Skin of body (tissue), 3 donors: ENCODE measurements at places on chromosomes 1 and 21. TPM values are rescaled to one million over a fixed set of nuclear protein-coding genes. Genes with fewer than 3 reads are reported as not detected.

GRCh38 chr1:43541141-43541540, 10.5 kb downstream of the PTPRF start:
- no peak for DNase-seq

GRCh38 chr1:182580736-182581135, 8.3 kb downstream of the RNASEL start:
- DNase-seq, result no peak

DNA sequence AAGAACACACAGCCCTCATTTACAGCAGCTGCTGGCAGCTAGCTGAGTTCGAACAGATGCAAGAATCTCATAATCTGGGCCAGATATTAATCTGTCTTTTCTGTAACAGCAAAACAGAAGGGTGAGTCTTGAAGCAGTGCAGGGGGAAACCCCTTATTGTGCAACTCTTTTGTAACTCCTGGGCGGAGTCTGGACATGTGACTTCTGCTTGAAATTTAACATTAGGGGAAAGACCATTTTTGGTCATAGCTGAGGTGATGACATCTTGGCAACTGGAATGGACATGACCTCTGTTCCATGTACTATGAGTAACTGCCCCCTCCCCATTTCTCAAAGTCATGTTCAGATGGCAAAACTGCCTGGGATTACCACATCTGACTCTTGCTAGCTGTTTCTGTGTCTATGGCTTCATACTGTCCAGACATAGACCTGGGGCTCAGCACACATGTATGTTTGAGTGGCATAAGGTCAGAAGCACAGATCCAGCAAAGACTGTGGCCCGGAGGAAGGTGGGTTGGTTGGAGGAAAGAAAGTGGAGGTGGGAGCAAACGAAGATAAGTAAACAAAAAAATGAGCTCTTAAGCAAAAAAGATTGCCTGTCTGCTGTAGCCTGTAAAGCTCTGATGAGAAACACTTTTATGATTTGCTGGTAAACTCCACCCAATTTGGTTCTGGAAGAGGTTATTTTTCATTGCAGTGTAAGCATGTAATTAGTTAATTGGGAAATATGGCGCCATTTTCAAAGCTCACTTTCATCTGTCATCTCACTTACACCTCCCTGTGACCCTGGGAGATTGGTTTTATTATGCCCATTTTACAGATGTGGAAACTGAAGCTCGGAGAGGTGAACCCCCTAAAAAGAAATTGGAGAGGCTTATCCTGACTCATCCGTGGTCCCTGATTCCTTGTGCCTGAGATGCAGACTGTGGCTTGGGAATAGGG, 26.1 kb downstream of the ETS2 start:
- peak; percentile 90 for DNase-seq

GRCh38 chr1:39272027-39272797, 67.7 kb downstream of the MACF1 start:
- DNase-seq, result no peak

DNA sequence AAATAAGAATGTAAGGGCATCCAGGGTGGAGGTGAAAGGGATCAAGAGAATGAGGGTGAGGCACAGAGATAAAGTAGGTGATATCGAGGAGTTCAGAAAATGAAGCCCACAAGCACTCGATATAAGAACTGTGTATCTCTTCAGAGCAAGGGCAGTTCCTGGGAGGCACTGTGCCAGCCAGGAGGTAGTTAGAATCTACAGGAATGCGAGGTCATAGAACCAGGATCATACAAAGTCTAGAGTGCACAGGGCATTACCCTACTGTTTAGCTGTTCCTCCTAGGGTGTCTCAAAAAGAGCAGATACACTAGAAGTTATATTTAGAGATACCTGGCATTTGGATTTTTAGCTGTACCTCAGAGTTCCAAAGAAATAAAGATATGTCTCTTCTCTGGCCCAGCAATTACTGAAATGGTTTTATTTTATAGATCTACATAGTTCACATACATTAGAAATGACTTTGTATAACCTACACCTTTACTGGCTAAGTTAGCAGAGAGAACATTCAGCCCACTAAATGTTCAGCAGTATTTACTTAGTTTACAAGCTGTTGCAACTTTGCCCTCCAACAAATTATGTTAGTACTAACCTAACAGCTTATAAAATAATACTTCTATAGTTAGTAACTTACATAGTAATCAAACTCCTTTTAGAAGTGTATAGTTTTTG, 1.6 kb downstream of the OVAAL start:
- no peak for DNase-seq

GRCh38 chr1:27233667-27234048, 774 bp upstream of the WDTC1 start:
- no peak for DNase-seq

The RXFP4 gene
- not detected for total RNA-seq
